ENCODE measurements at places on chromosomes 13 and 19. TPM values are rescaled to one million over a fixed set of nuclear protein-coding genes. Genes with fewer than 3 reads are reported as not detected.

The ZNF98 gene
- total RNA-seq, result not detected

The ZNF546 gene
- total RNA-seq, result 6.2 TPM

The TMIGD2 gene
- not detected for total RNA-seq

The MTUS2 gene
- 0.13 TPM for total RNA-seq

The SPACA4 gene
- total RNA-seq, result not detected

The DHDH gene
- total RNA-seq, result 0.17 TPM

The IL11 gene
- total RNA-seq, result 13.9 TPM

The ZNF426 gene
- 16.6 TPM for total RNA-seq

The ZNF628 gene
- 1.2 TPM for total RNA-seq

The ZNF793 gene
- 2.9 TPM for total RNA-seq

The UTP14C gene
- 18.6 TPM for total RNA-seq

The AP1M1 gene
- total RNA-seq, result 106 TPM

The CGB5 gene
- not detected for total RNA-seq

The S1PR4 gene
- not detected for total RNA-seq

The ELSPBP1 gene
- total RNA-seq, result not detected

The ZNF534 gene
- total RNA-seq, result 0.07 TPM

The ZNF681 gene
- total RNA-seq, result 0.43 TPM

The FAM187B gene
- not detected for total RNA-seq

The ATP4A gene
- not detected for total RNA-seq

The ZNF738 gene
- total RNA-seq, result 3.1 TPM

The MUC16 gene
- not detected for total RNA-seq

The KLK15 gene
- not detected for total RNA-seq

The KRTDAP gene
- not detected for total RNA-seq

The EDDM13 gene
- total RNA-seq, result not detected

The BORA gene
- total RNA-seq, result 2.3 TPM

The CEACAM8 gene
- total RNA-seq, result not detected

The NUDT15 gene
- total RNA-seq, result 11.8 TPM

The CLEC17A gene
- total RNA-seq, result 0.13 TPM

Data from smooth muscle cell of the pulmonary artery (primary cell).